Frontal cortex (tissue), 4 donors: ENCODE measurements at places on chromosomes 1 and 21. TPM values are rescaled to one million over a fixed set of nuclear protein-coding genes. Genes with fewer than 3 reads are reported as not detected.

Gene SERPINC1
- total RNA-seq: not detected

Gene KPRP
- not detected for total RNA-seq

Gene ORC1
- total RNA-seq: 1.2 TPM

Gene RYR2
- total RNA-seq: 29.8 TPM

Gene RAB7B
- under 0.01 TPM for total RNA-seq

Gene FAM72B
- 0.82 TPM for total RNA-seq

Gene S100A1
- total RNA-seq: 1.2 TPM

Gene DPT
- total RNA-seq: under 0.01 TPM

Gene KRTAP10-10
- not detected for total RNA-seq

Gene GJA5
- total RNA-seq: 1.6 TPM

Gene SLC2A1
- 28.1 TPM for total RNA-seq

Gene XKR8
- 2.4 TPM for total RNA-seq
